Activated naive CD4-positive, alpha-beta T cell treated with anti-CD3 and anti-CD28 coated beads, Interleukin-2, amount 10 ng/mL, durations not matched to agents 7 days and 5 days (primary cell): ENCODE measurements at places on chromosomes 3 and 15.
A peak's percentile ranks its signal among the peaks of the same experiment; 100 is the strongest.

- no peak for DNase-seq
- no peak overlapping the region for H3K27ac ChIP-seq
- no peaks in the 10 kb centered on the region for H3K36me3 ChIP-seq
- peaks cover 6% of the 10 kb centered on the region for H3K27me3 ChIP-seq
- H3K4me1 ChIP-seq, result no peaks in the 10 kb centered on the region
These were observed 22.7 kb downstream of the GADL1 start for GRCh38 chr3:30871720-30872119.

DNA sequence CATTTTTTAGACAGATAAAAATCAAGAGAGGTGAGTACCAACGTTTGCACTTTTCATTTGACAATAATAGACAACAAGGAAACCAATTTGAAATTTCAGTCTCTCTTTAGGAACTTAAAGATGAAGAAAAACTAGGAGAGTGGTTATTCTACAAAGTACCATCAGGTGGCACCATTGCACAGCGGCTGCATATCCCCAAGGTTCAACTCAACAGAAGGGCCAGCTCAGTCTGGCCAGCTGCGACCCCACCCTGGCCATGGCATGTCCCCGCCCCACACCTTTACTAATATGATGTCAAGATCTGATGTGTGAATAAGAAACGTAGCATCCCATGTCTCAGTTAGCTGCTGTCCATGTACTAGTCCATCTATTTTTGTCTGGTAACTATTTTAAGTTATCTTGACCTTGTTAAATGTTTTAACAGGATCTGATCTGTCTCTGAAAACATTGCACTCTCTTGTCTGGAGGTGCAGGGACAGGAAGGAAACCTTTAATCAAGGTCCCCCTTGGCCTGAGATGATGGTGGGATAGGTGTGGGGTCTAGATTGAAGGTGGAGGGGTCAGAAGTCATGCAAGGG is 35.5 kb upstream of the CGNL1 start:
- peak; percentile 51 for DNase-seq
- H3K27ac ChIP-seq, result no peak overlapping the region
- no peak overlapping the region for H3K4me3 ChIP-seq
- peaks cover 23% of the 10 kb centered on the region for H3K27me3 ChIP-seq
- no peaks in the 10 kb centered on the region for H3K36me3 ChIP-seq

GRCh38 chr3:135851201-135852081 is 114.1 kb upstream of the PPP2R3A start:
- H3K27ac ChIP-seq, result no peak overlapping the region
- no peak for DNase-seq
- no peaks in the 10 kb centered on the region for H3K4me1 ChIP-seq

DNA sequence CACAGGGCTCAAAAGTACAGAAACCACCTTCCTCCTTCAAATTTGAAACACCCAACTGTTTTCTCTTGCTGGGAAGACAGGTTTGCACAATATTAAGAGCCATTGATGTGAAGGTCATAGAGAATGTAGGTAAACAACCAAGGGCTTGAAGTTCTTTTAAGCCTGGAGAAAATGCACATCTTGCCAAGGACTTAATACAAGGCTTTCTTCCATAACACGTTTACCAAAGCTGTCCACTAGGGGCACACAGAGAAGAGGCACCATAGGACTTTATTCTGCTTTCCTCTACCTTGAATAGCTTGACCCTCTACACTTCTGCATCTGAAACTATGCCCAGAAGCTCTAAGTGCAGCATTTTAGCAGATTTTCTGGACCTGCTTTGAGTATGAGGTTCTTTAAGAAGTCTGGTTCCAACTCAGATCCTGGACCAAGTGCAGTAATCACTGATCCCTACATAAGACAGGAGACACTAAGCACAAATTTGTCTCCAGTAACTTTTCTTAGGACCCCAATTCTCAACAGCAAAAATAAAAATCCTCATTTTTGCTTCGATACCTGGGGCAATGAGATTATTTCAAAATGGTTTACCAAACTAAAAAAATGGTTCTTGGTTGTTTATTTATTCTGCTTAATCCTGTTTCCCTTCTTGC is 138.0 kb downstream of the FBN1 start:
- H3K4me3 ChIP-seq, result no peak overlapping the region
- H3K27ac ChIP-seq, result no peak overlapping the region
- no peaks in the 10 kb centered on the region for H3K36me3 ChIP-seq
- peak; percentile 23 for DNase-seq

- no peaks in the 10 kb centered on the region for H3K4me1 ChIP-seq
- no peaks in the 10 kb centered on the region for H3K36me3 ChIP-seq
- no peak overlapping the region for H3K27ac ChIP-seq
- H3K4me3 ChIP-seq, result no peak overlapping the region
- H3K27me3 ChIP-seq, result no peaks in the 10 kb centered on the region
- DNase-seq, result no peak
These were observed 802.0 kb downstream of the TBL1XR1 start for GRCh38 chr3:176395240-176395639.

GRCh38 chr3:157248590-157249422 is 88.9 kb upstream of the CCNL1 start:
- no peak for DNase-seq
- no peaks in the 10 kb centered on the region for H3K4me1 ChIP-seq
- H3K36me3 ChIP-seq, result no peaks in the 10 kb centered on the region
- peaks cover 4% of the 10 kb centered on the region for H3K27me3 ChIP-seq

- DNase-seq, result no peak
- no peak overlapping the region for H3K4me3 ChIP-seq
- no peak overlapping the region for H3K27ac ChIP-seq
- H3K36me3 ChIP-seq, result no peaks in the 10 kb centered on the region
These were observed 923.5 kb downstream of the ROBO1 start for GRCh38 chr3:78844307-78844706.

- no peak for DNase-seq
- H3K36me3 ChIP-seq, result no peaks in the 10 kb centered on the region
- peaks cover 32% of the 10 kb centered on the region for H3K4me1 ChIP-seq
- peaks cover 26% of the 10 kb centered on the region for H3K27me3 ChIP-seq
These were observed 45.1 kb downstream of the CTDSPL start for GRCh38 chr3:37906734-37907282.

DNA sequence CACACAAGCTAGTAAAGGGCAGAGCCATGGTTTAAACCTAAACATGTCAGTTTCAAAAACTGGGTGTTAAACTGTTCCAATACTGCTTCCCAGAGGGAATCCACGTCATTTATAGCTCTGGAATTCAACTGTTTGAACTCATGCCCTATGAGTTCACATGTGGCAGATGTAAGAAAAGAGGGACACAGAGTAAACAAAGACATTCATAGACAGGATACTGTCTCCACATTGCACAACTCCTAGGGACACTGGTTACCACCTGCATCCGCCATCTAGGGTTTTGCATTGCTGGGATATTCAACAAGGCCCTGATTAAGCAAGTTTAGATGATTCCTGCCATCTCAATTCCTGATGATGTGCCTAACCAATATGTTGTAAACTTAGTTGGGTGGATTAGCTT is 134.1 kb upstream of the COL8A1 start:
- no peaks in the 10 kb centered on the region for H3K4me1 ChIP-seq
- DNase-seq, result no peak
- H3K27ac ChIP-seq, result no peak overlapping the region
- no peak overlapping the region for H3K4me3 ChIP-seq
- no peaks in the 10 kb centered on the region for H3K36me3 ChIP-seq
- H3K27me3 ChIP-seq, result no peaks in the 10 kb centered on the region

- no peak overlapping the region for H3K4me3 ChIP-seq
- H3K36me3 ChIP-seq, result no peaks in the 10 kb centered on the region
- no peak overlapping the region for H3K27ac ChIP-seq
- H3K27me3 ChIP-seq, result no peaks in the 10 kb centered on the region
- H3K4me1 ChIP-seq, result peaks cover 5% of the 10 kb centered on the region
These were observed 100.2 kb downstream of the GHSR start for GRCh38 chr3:172347895-172348679.

- no peaks in the 10 kb centered on the region for H3K36me3 ChIP-seq
- no peaks in the 10 kb centered on the region for H3K27me3 ChIP-seq
- H3K4me1 ChIP-seq, result no peaks in the 10 kb centered on the region
- H3K27ac ChIP-seq, result no peak overlapping the region
- no peak overlapping the region for H3K4me3 ChIP-seq
- no peak for DNase-seq
These were observed 81.7 kb upstream of the CADM2 start for GRCh38 chr3:84877092-84877491.

DNA sequence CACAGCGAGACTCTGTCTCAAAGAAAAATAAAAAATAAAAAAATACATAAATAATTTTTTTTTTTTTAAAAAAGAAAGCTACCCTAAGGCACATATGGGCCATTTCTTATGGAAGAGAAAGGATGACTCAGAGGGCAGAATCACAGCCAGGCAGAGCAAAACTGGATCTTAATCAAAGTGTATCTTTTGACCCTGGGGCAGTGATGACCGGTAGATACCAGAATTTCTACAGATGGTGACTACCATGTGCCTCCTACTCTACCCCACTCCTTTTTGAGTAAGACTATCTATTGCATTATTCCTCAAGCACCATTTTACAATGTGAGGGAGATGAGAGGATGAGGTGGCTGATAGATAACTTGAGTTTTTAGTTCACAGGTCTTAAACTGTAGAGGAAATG is 26.0 kb downstream of the TARS3 start:
- DNase-seq, result no peak
- peaks cover 59% of the 10 kb centered on the region for H3K36me3 ChIP-seq
- H3K27me3 ChIP-seq, result no peaks in the 10 kb centered on the region
- peaks cover 41% of the 10 kb centered on the region for H3K4me1 ChIP-seq

- no peak overlapping the region for H3K27ac ChIP-seq
- H3K4me3 ChIP-seq, result no peak overlapping the region
These were observed 76.0 kb upstream of the LIMD1 start for GRCh38 chr3:45518376-45519135.

GRCh38 chr15:64855205-64855975 is 13.7 kb downstream of the PLEKHO2 start:
- DNase-seq, result no peak
- no peak overlapping the region for H3K4me3 ChIP-seq
- no peaks in the 10 kb centered on the region for H3K27me3 ChIP-seq
- no peak overlapping the region for H3K27ac ChIP-seq
- peaks cover 34% of the 10 kb centered on the region for H3K4me1 ChIP-seq
- peaks cover 63% of the 10 kb centered on the region for H3K36me3 ChIP-seq

DNA sequence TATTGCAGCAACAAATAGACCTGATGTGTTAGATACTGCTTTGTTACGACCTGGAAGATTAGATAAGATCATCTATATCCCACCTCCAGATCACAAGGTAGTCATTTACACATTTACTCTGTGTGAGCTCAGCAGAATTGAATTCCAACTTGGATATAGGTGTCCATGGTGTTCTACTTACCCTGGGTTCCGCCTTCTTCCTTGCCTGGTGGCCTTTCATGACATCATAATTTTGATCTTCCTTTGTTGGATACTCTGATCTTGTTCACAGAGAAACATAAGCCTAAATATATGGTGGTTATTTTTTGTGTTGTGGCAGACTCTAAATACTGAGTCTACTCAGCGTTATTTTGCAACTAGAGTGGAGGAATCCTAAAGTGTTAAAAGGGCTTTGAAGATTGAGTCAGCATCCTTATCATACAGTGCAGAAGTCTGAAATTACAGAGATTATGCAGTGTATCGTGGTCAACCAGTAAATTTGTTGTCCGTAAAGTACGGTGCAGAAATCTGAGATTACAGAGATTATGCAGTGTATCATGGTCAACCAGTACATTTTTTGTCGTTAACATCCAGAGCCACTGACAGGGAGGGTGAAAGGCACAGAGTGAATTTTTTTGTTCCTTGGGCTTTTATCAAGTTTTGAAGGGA is 39.1 kb upstream of the GATM start:
- H3K27me3 ChIP-seq, result no peaks in the 10 kb centered on the region
- no peak overlapping the region for H3K27ac ChIP-seq
- H3K4me1 ChIP-seq, result peaks cover 16% of the 10 kb centered on the region
- peaks cover 47% of the 10 kb centered on the region for H3K36me3 ChIP-seq
- no peak for DNase-seq

DNA sequence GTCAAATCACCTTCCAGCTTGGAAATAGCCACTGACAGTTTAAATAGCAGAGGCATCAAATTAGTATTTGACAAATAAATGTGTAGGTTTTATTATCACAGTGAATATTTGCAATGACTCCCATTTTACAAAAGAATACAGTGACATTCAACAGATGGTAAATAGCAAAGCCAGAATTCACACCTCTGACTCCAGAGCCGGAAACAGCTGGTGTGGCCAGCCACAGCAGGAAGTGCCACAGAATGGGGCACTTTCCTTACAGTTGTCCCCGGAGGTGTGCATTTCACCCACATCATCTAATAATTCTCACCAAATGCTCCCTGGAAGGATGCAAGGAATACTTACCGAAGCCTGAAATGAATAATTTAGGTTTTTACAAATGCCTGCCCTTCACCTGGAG is 295.7 kb upstream of the WNT5A start:
- no peak overlapping the region for H3K27ac ChIP-seq
- H3K27me3 ChIP-seq, result no peaks in the 10 kb centered on the region
- H3K4me3 ChIP-seq, result no peak overlapping the region
- H3K4me1 ChIP-seq, result no peaks in the 10 kb centered on the region
- H3K36me3 ChIP-seq, result no peaks in the 10 kb centered on the region

- H3K27ac ChIP-seq, result peak overlapping the region; percentile 37
- peaks cover 63% of the 10 kb centered on the region for H3K36me3 ChIP-seq
- DNase-seq, result no peak
- peaks cover 31% of the 10 kb centered on the region for H3K4me1 ChIP-seq
- no peak overlapping the region for H3K4me3 ChIP-seq
These were observed 73.8 kb downstream of the AAGAB start for GRCh38 chr15:67180514-67181191.

DNA sequence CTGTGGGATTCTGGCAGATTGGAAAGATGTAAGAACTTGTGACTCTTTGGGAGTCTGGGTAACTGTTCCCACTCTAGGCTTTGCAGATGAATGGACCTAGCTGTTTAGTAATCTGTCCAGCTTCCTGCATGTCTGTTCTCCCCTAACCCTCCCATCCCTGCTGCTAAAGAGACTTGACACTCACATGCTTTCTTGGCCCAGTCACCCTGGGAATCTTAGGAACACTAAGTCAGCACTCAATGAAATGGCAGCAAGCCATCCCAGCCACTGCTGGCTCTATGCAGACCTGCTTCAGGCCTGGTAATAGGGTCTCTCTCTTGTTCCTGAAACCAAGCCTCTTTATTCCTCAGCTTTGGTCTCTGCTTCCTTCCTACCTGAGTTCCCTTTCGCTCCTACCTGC is 63.7 kb upstream of the THSD4 start:
- H3K27ac ChIP-seq, result no peak overlapping the region
- no peaks in the 10 kb centered on the region for H3K27me3 ChIP-seq
- DNase-seq, result no peak
- H3K4me1 ChIP-seq, result no peaks in the 10 kb centered on the region
- no peaks in the 10 kb centered on the region for H3K36me3 ChIP-seq

- no peak for DNase-seq
- H3K4me1 ChIP-seq, result peaks cover 7% of the 10 kb centered on the region
- H3K4me3 ChIP-seq, result no peak overlapping the region
- H3K27ac ChIP-seq, result no peak overlapping the region
- peaks cover 62% of the 10 kb centered on the region for H3K27me3 ChIP-seq
These were observed 45.9 kb downstream of the SLC12A8 start for GRCh38 chr3:125166599-125167136.

DNA sequence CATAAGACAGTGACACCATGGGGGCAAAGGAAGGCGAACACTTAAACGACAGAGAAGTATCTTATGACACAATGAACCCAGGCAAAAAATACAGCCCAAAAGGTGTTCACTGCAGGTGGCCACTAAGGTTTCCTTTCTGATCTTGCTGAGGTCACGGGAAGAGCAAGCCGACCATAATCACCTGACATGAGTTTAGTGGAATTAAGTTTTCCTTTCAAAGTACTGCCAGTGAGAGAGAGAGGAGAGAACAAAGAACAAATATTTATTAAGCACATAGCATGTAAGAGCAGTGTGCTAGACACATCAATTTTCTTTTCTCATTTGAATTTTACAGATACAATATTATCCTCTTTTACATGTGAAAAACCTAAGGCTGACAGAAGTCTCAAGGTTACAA is 102.3 kb downstream of the NR1I2 start:
- no peak overlapping the region for H3K4me3 ChIP-seq
- H3K4me1 ChIP-seq, result peaks cover 2% of the 10 kb centered on the region
- H3K27me3 ChIP-seq, result no peaks in the 10 kb centered on the region
- no peak overlapping the region for H3K27ac ChIP-seq
